ENCODE measurements at places on chromosomes 3 and 15. TPM values are rescaled to one million over a fixed set of nuclear protein-coding genes. Genes with fewer than 3 reads are reported as not detected.

DNA sequence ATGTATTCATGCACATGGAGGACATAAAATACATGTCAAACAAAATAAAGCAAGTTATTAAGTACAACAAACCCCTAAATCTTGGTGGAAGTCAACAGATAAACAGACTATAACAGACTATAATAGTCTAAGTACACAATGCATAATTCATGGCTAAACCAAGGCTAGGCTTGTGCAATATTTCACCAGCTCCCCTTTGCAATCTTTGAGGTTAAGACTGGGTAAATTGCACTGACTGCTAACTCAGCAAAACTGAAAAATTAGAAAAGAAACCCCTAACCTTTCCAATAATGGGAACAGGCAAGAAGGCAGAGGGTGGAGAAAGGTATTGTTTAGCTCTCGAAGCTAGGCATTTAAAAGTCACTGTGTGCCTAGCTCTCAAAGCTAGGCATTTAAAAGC is 304.9 kb upstream of the WNT5A start:
- no peaks in the 10 kb centered on the region for H3K36me3 ChIP-seq
- no peak overlapping the region for H3K27ac ChIP-seq
- DNase-seq, result no peak
- no peak overlapping the region for H3K4me3 ChIP-seq

The LMAN1L gene
- not detected for total RNA-seq

DNA sequence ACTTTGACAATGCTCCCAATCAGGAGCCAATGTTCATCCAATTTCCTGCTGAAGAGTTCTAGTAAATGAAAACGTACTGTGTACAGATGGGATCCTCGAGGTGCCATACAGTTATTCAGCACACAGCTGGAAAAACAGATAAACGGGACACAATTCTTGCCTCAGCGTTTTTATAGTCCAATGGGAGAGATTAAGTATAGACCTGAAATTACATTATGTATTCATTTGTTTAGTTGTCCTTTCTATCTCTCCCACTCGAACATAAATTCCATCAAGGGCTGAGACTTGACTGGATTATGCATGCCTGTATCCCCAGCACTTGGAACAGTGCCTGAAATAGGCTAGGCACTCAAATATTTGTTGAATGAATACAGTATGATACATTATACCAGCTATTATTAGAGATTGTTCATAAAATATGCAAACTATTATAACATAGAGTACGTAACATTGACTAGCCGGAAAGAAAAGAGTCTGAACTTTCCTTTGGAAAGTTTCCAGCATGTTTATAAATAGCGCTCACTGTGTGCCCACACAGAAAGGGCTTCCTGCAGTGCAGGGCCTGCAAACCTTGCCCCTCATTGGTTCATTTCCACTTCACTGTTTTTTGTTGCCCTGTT is 27.4 kb upstream of the SNTN start:
- no peaks in the 10 kb centered on the region for H3K36me3 ChIP-seq
- no peak overlapping the region for H3K27ac ChIP-seq
- H3K4me1 ChIP-seq, result peaks cover 4% of the 10 kb centered on the region
- no peak overlapping the region for H3K4me3 ChIP-seq

The ZXDC gene
- 25.4 TPM for total RNA-seq

DNA sequence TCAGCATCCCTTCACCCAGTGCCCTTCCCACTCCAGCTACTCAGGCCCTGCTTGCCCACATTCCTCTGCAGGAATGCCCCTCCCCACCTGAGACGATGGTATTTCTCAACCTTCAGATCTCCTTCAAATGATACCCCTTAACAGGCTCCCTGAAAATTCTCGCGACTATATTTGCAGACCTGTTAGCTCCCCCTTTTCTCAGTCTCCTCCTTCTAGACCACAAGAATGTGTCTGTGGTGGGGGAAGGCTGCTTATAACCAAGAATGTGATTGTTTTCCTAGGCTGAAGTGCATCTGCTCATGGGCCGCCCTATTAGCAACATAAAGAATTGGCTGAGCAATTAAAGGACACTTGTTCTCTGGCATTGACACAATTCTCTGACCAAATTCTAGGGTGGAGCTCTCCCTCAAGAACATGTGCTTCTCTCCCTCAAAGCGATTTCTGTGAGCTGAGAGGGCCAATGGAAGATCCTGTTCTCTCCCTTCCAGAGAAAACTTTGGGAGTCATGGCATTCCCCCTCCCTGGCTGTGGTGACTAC is 19.1 kb upstream of the LIMD1 start:
- H3K27ac ChIP-seq, result no peak overlapping the region
- no peaks in the 10 kb centered on the region for H3K4me1 ChIP-seq
- no peak overlapping the region for H3K4me3 ChIP-seq
- H3K36me3 ChIP-seq, result peaks cover 11% of the 10 kb centered on the region

DNA sequence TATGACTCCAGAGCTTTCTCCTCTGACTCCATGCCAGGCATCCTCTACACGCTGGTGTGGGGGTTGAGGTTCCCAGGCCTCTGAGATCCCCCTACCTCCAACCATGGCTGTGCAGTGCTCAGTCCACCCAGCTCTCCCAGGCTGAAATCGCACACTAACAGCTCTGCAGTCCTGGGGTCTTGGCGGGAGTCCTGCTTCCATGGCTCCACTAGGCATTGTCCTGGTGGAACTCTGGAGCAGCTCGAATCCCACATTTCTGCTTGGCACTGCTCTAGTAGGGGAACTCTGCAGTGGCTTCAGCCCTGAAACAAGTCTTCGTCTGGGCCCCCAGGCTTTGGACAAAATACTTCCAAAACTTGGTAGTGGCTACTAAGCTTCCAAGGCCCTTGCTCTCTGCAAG is 50.7 kb downstream of the ROPN1B start:
- no peaks in the 10 kb centered on the region for H3K4me1 ChIP-seq
- H3K4me3 ChIP-seq, result no peak overlapping the region
- H3K27ac ChIP-seq, result no peak overlapping the region
- H3K36me3 ChIP-seq, result peaks cover 21% of the 10 kb centered on the region
- H3K27me3 ChIP-seq, result peaks cover 6% of the 10 kb centered on the region

DNA sequence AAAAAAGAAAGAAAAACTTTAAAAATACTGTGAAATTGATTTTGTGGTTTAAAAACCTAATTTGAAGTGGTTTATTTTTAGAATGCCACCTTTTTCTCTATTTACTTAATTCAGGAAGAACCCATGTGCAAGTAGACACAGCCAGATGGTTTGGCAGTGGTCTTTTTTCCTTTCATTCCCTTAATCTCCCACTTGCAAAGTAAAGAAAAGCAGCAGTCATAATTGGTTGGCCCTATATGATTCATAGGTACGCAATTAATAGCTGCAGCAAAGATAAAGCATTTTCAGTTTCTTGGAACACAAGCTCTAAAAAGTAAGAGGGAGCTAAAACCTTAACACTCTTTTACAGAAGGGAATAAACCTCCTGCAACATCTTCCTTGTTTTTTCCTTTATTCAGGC is 115.3 kb downstream of the MECOM start:
- H3K36me3 ChIP-seq, result no peaks in the 10 kb centered on the region
- H3K27ac ChIP-seq, result no peak overlapping the region
- H3K27me3 ChIP-seq, result no peaks in the 10 kb centered on the region
- no peak overlapping the region for H3K4me3 ChIP-seq

- H3K4me3 ChIP-seq, result no peak overlapping the region
- peaks cover 5% of the 10 kb centered on the region for H3K36me3 ChIP-seq
- peaks cover 1% of the 10 kb centered on the region for H3K27me3 ChIP-seq
- no peak overlapping the region for H3K27ac ChIP-seq
- no peak for DNase-seq
Measured at GRCh38 chr3:195715134-195715533, 5.6 kb upstream of the MUC20 start.

GRCh38 chr3:138132239-138132638 is at the start of gene A4GNT:
A4GNT (minus strand) TSS chr3:138132390; CDS start chr3:138131256, 1,134 bp downstream.
- no peak for DNase-seq
- peaks cover 6% of the 10 kb centered on the region for H3K4me1 ChIP-seq
- H3K4me3 ChIP-seq, result no peak within 1 kb of the TSS
- no peak within 1 kb of the TSS for H3K27ac ChIP-seq

The GOLGA8M gene
- total RNA-seq, result 1.3 TPM

DNA sequence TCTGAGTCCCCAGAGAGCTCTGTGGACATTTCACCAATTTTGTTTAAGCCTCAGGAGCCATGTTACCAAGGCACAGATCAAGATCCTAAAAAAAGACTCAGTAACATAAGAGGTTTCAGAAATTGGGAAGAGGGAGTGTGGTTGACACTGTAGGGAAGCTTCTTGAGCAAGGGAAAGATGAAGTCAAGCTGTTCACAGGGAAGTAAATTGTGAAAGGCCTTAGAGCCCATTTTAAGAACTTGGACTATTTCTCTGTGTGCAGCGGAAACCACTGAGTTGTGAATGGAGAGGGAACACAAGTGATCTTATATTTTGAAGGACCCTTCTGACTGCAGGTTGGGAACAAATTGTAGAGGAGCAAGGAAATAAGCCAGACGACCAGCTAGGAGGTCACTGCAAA is 18.7 kb downstream of the BCL2A1 start:
- no peak overlapping the region for H3K27ac ChIP-seq
- peaks cover 32% of the 10 kb centered on the region for H3K4me1 ChIP-seq
- no peaks in the 10 kb centered on the region for H3K36me3 ChIP-seq
- no peak overlapping the region for H3K4me3 ChIP-seq
- no peak for DNase-seq
- H3K27me3 ChIP-seq, result no peaks in the 10 kb centered on the region

The TRPM1 gene
- not detected for total RNA-seq

The SAMMSON gene
- total RNA-seq, result not detected

DNA sequence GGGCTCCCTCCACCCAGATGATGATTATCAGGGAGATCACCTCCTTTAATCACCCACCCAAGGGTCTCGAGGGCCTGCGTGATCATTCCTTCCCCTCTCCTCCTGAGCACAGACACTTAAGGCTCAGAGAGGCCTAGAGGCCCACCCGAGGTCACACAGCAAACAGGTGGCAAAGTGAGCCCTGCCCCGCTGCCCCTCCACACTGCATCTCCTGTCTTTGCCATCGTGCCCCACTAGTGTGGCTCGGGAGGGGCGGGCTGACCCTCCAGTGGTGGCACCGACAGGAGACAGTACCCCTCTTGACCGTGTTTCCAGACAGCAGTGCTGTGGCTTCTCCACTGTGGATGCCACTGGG is 4.9 kb upstream of the PLXND1 start:
- no peak for DNase-seq
- peaks cover 59% of the 10 kb centered on the region for H3K4me1 ChIP-seq
- peaks cover 22% of the 10 kb centered on the region for H3K27me3 ChIP-seq
- no peak overlapping the region for H3K4me3 ChIP-seq
- peak overlapping the region; percentile 67 for H3K27ac ChIP-seq

DNA sequence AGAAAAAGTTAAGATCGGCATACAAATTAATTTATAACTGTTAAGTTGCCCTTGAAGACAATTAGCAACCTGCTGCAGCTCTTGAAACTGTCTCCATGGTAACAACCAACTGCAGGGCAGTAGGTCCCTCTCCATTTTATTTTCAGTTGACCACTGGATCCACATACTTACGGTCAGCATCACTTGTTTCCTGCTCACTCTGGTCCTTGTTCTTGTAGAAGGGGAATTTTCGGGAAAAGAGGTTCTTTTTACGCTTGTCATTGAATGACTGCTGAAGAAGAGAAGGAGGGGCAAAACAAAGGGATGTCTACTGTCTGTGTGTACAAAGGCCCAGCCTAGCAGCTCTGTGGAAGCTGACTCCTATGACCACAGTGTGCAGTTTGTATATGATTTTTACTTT is 46.8 kb upstream of the MELTF start:
- no peaks in the 10 kb centered on the region for H3K4me1 ChIP-seq
- no peaks in the 10 kb centered on the region for H3K27me3 ChIP-seq

The LSAMP gene
- 6.1 TPM for total RNA-seq

The GALNT15 gene
- total RNA-seq, result 0.08 TPM

GRCh38 chr3:52450489-52451236 is 3.2 kb downstream of the TNNC1 start:
- H3K4me3 ChIP-seq, result no peak overlapping the region
- peaks cover 32% of the 10 kb centered on the region for H3K4me1 ChIP-seq
- peaks cover 5% of the 10 kb centered on the region for H3K36me3 ChIP-seq

The SPATA12 gene
- total RNA-seq, result 0.15 TPM

The ALDH1A2 gene
- 2.6 TPM for total RNA-seq

GRCh38 chr3:8887435-8888300 is 75.6 kb downstream of the RAD18 start:
- H3K27ac ChIP-seq, result no peak overlapping the region
- peaks cover 2% of the 10 kb centered on the region for H3K27me3 ChIP-seq
- peaks cover 10% of the 10 kb centered on the region for H3K4me1 ChIP-seq
- no peak overlapping the region for H3K4me3 ChIP-seq

Measured in endothelial cell (in vitro differentiated cells).